ENCODE measurements at places on chromosomes 4 and X. TPM values are rescaled to one million over a fixed set of nuclear protein-coding genes. Genes with fewer than 3 reads are reported as not detected.

- no peak for DNase-seq
Observed at GRCh38 chrX:114999906-115000305, 17.5 kb downstream of the IL13RA2 start.

Gene PPAT
- total RNA-seq, result 18.1 TPM

GRCh38 chr4:139223682-139224317, 46.8 kb upstream of the ELF2 start:
- peak; percentile 30 for DNase-seq

- DNase-seq, result no peak
Observed at GRCh38 chr4:138709859-138710258, 305.7 kb upstream of the NOCT start.

DNA sequence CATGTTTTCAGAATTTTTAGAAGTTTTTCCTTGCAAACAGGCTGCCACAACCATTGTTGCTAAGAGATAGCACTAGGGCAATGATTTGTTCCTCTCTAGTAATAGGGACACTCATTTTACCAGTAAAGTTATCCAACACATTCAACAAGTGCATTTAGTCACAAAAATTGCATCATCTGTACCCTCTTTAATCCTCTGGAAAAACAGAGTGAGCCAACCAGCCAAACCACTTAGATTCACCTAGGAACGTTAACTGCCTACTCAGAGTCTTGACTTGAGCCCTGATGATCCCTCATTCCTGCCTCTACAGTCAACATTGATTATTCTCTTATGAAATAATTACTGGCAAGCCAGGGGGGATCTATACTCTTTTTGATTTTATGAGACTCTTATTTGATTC, 17.0 kb upstream of the ADGRA3 start:
- no peak for DNase-seq

DNA sequence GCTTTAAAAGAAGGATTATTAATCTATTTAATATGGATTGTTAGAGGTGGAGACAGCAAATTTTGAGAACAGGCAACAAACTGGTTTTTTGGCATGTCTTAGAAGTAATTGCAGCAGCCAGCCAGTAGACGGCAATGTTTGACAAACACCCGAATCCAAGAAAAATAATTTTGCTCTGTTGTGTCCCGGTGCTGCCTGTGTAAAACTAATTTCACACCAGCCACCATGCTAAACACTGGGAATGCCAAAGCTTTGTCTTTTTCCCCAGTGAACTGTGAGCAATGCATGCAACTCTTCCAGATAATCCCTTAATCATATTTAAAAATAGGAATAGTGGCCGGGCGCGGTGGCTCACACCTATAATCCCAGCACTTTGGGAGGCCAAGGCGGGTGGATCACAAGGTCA, 25.9 kb downstream of the SMIM31 start:
- DNase-seq, result peak; percentile 22

Gene SGMS2
- 41.7 TPM for total RNA-seq
